NCI-H1417 treated with DMSO at 0.1 percent for 48 hours (cell line): ENCODE measurements at places on chromosomes 7 and 10.

DNA sequence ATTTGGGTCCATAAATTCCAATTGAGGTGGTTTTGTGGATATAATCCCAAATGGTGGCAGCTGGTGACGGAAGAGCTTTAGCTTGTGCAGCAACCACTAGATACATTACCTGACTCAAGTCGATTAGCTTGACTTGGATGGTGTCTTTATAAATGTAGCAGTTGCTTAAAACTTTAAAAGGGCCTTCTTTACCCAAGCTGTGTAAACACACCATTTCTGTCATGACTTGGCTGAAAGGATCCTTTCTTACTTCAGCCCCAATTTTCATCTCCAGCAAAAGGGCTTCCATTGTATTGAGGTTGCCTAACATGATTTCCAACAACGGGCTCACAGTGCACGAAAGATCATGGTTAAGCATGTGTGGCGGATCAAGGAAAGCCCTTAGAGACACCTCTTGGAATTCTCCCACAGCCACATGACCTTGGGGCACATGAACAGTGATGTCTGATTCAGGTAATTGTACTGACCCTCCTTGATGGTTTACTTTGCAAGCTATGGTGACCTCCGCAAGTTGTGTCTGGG lies 57.9 kb downstream of the MACC1 start:
- DNase-seq = no peak

DNA sequence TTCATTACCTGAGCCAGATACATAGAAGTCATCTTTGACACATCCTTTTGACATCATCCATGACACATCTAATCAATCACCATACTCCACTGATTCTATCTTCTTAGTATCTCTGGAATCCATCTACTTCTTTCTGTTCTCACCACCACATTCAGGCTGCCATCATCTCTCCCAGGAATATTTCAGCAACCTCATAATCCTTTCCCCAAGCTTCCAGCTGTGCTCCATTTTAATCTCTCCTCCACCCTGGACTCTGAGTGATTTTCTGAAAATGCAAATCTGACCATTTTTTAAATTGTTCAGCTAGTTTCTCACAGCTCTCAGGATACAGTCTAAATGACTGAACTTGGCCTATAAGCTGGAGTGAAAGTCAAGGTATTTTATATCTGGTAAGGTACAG lies 2.5 kb upstream of the BTRC start:
- no peak for DNase-seq

DNA sequence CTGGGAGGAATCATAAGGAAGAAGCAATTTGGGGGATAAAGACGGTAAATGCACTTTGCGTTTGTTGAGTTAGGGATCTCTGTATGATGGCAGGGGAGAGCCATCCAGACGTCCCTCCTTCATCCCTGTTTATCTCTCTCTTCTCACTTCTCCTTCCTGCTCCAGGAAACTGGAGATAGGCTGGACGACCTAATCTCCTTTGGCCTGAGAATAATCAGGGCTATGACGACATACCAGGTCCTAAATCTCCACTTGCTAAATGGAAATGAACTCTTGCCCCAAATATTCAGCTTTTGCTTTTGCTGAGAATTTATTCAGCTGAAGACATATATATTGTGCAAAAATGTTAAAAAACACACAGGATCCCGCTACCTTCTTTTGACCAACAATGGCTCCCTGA lies 182.9 kb upstream of the INHBA start:
- DNase-seq = no peak

- DNase-seq = no peak
Measured at GRCh38 chr10:5975641-5976473, 1.5 kb downstream of the IL15RA start.

DNA sequence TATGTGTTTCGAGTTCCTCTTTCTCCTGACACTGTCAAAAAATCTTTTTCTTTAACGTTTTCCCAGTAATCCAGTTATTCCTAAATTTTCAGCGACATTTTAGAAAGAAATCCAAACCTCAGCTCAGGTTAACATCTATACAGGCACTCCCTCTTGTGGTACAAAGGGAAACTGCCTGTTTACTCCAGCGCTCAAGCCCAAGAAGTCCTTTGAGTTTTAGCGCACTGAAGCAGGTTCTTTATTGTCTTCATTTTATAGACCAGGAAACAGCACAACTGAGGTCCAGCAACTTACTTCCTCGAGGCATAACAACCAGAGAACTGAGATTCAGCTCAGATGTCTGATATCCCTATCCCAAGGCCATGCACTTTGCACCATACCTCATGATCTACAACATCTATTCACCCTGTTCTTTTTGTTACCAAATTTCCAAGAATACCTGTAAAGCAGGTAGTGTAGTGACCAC lies 287.2 kb upstream of the MKLN1 start:
- DNase-seq = peak; percentile 13

- no peak for DNase-seq
Measured at GRCh38 chr7:27119412-27119911, 11.1 kb downstream of the HOXA4 start.

DNA sequence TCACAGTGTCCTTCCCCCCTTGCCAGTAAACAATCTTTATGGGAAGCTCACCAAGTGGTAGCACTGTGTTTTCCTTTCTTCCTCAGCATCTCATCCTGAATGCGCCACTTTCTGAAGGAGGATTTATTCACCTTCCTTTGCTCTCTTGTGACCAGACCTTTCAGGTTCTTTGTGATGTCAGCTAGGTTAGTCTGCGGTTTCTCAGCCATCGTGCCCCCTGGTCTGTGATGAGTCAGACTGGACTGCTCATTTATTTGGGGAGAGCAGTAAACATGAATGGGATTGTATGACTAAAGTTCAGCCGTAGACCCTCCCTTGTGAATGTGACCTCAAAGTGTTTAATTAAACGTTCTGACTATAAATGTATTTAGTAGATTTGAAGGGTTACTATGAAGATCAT lies 235.1 kb upstream of the CELF2 start:
- DNase-seq = no peak

DNA sequence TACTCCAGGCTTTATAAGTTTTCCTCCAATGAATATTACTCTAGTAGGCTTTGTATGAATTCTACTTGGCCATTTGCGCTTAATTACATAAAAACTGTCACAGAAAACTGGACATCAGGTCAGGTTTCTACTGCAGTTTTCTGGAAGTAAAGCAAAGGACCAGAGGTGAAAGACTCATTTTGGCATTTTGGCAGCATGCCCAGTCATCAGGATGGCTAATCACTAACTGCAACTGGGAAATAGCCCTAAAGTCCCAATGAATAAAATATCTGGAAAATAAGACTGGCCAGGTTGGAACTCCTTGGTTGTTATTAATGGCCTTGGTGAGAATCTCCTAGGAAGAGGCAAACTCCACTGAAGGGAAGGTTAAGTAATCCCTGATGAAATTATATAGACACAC lies 75.5 kb downstream of the COPG2 start:
- DNase-seq = no peak

- DNase-seq = no peak
Measured at GRCh38 chr10:5199398-5199797, 2.8 kb downstream of the AKR1C4 start.

DNA sequence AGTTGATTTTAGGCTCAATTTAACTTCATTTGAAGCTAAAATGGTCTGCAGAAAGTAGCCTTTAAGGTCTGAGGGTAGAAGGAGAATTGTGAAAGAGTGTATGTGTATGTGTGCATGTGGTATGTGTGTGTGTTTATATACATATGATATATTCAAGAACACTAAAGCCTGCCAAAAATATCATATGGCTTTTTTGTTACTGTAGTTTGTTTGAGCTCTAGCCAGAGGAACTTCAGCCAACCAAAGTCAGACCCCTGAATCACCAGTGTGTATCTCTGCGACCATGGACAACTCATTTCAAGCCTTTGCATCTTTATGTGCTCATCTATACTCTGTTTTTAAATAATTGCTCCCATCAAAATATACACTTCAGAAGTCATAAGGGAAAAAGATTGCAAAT lies 58.4 kb upstream of the HDAC9 start:
- no peak for DNase-seq

- DNase-seq = no peak
Measured at GRCh38 chr10:101021239-101021638, 9.7 kb downstream of the PDZD7 start.

DNA sequence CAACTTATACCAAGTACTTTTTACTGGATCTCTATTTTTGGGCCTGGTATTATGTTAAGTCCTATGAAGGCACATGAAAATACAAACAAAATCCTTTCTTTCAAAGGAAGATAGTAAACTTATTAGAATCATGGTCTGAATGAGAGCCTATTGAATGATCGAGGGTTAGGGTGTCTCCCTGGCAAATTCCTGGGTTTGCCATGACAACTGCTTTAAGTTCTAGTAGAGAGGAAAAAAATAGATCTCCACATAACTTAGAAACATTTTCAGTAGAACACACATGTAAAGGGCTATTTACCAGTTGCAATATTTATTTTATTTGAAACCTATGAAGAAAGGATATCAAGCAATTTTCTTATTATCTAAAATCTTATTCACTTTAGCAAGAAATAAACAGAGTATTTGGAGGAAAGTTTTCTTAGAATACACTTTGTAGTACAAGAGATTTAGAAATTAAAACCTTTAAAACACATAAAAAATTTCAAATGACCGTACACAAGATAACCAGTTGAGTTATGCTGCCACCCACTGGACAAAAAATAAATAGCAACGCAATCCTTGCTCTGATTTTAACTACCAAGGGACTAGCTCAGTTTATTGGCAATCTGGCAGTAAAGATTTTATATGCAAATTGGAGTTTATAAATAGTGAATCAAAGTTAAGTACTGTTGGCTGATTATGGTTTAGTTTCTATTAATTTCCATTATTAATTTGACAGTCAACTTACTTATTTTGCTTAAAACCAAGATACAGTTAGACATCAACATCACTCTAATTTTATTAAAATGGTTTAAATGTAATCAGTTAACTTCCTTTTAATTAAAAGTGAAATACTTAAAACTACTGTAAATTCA lies 33.9 kb downstream of the CACUL1 start:
- DNase-seq = no peak

GRCh38 chr7:112547916-112548315 lies 67.1 kb downstream of the LSMEM1 start:
- DNase-seq = no peak

DNA sequence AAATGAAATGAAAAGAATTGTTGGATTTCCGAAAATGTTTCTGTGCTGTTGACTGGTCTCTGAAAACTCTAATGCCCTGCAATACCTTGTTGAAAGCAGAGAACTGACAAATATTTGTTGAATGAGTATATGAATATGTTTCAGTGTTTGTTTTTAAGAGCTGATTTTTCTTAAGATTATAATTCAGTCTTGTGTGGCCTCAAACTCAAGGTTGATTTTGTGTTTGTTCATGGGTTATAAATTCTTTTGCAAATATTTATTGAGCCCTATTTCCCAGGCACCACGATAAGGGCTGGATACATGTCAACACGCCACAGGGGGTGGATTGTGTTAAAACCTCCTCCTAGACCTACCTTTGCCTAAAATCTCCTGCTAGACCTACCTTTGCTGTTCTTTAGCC lies 203.9 kb upstream of the PLPP4 start:
- no peak for DNase-seq

DNA sequence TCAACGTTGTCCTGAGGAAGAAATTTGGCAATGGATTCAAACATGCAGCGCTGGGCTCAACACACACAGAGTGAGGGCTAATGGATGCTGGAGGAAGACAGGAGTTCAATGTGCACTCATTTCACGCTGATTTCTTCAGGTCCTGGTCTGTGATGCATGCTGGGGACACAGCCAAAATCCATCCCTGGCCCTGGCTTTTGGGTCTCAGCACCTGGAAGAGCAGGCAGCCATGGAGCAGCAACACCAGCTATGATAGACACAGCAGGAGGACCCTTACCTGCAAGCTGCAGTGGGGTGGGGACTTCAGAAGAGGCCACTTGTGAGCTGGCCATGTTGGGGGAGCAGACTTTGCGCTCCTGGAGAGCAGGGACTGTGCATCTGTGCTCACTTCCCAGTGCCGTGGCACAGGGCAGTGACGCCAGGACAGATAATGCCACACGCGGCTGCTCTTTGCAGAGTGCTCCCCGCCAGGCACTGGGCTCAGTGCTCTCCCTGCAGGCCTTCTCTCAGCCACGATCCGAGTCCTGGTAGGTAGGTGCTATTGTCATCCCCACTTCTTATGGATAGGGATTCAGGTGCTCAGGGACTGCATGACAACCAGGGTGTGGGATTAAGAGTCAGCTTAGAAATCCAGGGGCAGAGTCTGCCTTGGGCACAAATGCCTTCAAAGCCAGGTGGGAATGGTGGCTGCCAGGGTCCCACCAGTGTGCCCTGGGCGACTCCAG lies 138.8 kb upstream of the UNC5B start:
- DNase-seq = no peak

DNA sequence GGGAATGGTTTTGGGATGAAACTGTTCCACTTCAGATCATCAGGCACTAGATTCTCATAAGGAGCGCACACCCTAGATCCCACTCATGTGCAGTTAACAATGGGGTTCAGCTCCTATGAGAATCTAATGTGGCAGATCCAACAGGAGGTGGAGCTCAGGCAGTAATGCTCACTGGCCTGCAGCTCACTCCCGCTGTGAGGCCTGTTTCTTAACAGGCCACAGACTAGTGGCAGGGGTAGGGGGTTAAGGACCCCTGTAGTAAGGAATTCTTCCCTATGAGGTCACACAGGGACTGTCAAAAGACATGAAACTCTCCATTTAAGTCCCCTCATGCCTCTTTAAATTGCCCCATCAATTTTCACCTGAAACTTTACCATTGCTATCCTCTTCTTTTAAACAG lies 8.0 kb downstream of the HGF start:
- no peak for DNase-seq

- DNase-seq = no peak
Measured at GRCh38 chr7:28054531-28055160, 125.9 kb downstream of the JAZF1 start.

DNA sequence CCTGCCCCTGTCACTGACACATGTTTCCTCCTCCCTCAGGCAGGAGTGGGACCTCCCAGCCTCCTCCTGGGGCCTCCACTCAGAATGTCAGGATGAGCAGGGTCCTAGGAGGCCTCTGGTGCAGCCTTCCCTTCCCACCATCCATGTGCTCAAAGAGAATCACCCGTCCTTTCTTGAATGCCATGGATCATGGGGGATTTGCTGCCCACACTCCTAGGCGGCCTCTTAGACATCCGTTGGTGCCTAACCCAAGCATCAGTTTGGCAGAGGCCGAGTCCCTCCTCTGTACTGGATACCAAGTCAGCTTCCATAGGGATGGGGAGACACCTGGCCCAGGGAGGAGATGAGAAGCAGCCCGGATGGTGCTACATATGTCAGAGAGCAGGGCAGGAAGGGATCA lies 7.0 kb downstream of the NOS3 start:
- no peak for DNase-seq

DNA sequence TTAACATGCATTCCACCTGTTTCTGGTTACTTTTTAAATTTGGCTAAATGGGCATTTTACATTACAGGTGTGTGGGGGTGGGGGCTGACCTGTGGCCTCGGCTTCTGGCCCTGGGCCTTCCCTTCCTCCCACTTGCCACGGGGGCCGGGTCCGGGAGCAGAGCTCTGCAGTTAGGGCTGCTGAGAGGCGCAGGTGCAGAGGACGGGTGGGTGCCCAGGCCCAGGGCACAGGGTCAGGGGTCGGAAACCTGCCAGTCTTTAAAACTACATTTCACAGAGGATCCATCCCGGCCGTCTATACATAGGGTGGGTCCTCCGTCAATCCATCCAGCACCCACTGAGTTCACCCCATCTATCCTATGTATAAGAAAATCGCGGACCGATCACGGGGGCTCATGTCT lies 106.5 kb upstream of the INSIG1 start:
- DNase-seq = no peak
